Stimulated activated CD4-positive, alpha-beta T cell treated with anti-CD3 and anti-CD28 coated beads, Interleukin-4, amount 100 ng/mL, for 24 hours (primary cell): ENCODE measurements at places on chromosomes 7 and 10.

DNA sequence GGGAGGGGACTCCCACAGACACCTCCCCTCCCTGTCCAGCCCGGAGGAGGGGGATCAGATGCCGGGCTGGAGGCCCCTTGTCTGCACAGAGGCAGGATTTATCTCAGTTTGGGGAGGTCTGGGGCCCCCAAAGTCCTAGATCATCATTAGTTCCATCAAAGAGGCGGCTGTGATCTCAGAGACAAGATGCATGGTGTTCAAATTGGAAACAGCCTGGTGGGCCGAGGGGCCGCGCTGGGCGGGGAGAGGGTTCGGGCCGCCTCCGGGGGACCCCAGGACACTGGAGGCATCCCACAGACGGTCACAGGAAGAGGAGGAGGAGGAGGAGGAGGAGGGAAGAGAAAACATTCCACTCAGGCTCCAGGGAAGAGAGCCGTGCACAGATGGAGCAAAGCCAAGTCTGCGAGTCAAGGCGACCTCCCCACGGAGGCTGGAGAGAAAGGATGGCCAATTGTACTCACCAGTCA is 69.5 kb upstream of the CUX1 start:
- no peak for DNase-seq

DNA sequence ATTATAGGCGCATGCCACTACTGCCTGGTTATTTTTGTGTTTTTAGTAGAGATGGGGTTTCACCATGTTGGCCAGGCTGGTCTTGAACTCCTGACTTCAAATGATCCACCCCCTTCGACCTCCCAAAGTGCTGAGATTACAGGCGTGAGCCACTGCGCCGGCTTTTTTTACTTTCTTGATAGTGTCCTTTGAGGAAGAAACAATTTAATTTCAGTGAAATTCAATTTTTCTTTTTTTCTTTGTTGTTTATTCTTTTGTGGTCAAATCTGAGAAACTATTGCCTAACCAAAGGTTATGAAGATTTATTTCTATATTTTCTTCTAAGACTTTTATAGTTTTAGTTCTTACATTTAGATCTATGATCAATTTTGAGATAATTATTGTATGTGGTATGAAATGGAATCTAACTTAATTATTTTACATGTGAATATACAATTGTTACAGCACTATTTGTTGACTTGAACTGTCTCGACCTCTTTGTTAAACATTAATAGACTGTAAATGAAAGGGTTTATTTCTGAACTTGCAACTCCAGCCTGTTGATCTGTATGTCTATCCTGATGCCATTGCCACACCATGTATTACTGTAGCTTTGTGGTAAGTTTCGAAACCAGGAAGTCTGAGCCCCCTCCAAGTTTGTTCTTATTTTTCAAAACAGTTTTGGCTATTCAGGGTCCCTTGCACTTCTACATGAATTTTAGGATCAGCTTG is 19.8 kb upstream of the RASSF4 start:
- DNase-seq: no peak

DNA sequence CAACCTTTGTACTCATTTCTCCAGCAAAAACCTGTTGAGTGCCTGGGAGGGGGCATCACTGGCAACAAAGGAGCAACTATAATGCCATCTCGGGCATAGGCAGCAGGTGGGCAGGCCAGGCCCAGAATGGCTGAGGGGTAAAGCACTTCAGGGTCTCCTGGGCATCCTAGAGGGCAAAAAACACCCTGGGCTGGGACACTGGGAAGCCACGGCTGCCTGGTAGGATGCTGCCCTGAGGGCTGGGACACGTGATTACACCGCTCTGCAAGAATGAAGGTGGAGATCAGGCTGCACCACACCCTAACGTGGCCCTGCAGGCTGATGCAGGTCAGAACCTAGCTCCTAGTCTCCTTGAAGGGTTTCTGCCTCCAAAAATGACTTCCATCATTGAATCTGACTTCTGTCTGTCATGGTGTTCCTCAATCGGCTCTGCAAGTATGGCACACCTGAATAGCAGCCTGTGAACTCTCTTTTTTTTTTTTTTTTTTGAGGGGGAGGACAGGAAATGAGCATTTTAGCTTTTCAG is 4.5 kb upstream of the TRAPPC14 start:
- no peak for DNase-seq

DNA sequence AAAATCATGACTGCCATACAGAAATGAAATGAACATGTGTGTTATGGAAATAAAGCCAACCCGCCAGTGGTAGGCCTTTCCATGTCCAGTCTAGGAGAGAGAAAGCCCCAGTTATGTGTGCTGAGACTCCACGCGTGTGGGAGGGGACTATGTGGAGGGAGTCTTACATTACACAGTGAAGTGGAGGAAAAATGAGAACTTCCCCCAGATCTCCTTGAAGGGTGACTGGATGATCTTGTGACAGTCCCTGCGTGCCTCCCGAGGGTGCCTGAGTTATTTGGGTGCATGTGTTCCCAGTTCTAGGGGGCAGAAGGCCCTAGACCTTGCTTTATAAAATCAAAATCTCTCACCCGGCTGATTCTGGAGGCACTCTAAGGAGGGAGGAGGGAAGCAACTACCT is 24.2 kb downstream of the UPP1 start:
- no peak for DNase-seq

- DNase-seq: no peak
These were observed 130.2 kb upstream of the ADAM12 start for GRCh38 chr10:126518218-126519080.

DNA sequence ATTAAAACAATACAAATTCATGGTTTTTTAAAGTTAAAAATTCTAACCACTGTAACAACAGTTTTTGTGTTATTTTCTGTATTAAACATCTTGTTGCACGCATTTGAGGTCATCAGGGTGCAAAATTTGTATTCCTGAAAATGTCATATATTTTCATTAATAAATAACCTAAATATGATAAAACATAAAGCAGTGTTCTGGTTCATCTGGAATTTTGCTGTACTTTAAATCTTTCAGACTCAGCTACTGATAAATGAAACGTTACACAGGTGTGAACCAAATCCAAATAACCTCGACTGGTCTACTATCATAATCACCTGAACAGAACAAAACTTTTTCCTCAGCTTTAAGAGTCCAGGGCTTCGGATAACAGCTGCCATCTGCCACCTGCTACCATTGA is 6.9 kb downstream of the IFIT2 start:
- no peak for DNase-seq

- DNase-seq: no peak
These were observed 408.8 kb upstream of the SEMA3C start for GRCh38 chr7:81327468-81328266.
